NCI-H2081 (cell line): ENCODE measurements at places on chromosomes 12 and 14.

DNA sequence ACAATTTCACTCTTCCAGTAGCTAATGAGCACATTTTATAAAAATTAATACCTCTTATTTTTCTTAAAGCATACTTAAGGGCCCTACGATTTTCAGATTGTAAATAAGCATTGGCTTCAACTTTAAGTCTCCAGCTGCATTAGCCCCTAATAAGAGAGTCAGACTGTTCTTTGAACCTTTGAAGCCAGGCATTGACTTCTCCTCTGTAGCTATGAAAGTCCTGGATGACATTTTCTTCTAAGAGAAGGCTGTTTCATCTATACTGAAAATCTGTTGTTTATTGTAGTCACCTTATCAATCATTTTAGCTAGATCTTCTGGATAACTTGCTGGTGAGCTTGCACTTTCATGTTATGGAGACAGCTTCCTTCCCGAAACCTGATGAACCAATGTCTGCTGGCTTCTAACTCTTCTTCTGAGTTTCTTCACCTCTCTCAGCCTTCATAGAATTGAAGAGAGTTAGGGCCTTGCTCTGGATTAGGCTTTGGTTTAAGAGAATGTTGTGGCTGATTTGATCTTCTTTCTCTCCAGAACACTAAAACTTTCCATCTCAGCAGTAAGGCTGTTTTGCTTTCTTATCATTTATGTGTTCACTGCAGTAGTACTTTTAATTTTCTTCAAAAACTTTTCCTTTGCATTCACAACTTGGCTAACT lies 377.1 kb upstream of the RGS6 start:
- DNase-seq, result no peak

DNA sequence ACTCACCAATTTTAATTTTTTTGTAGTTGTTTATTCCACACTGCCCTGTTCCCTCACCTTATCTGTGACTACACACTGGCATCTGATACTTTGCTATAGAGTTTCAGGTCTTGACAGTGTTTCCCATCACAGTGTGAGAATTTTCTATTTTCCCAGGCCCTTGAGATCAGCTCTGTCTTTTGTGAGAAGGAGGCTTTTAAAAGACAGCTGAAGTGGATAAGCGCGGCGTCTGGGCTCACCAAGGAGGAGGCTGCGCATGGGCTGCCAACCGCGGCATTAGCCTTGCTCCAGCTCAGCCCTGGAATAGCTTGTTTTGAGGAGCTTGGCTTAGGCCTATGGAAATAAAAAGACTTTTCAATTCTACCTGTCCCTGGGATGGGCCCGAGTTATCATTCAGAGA lies 181.3 kb downstream of the RMST start:
- no peak for DNase-seq

GRCh38 chr14:73977896-73978295 lies 27.8 kb downstream of the COQ6 start:
- no peak for DNase-seq

- DNase-seq, result peak; percentile 66
These were observed 116.7 kb downstream of the LMNTD1 start for GRCh38 chr12:25436206-25437030.

GRCh38 chr14:104678346-104678745 lies 11.1 kb upstream of the INF2 start:
- DNase-seq, result no peak

- DNase-seq, result no peak
These were observed 26.3 kb downstream of the ETFBKMT start for GRCh38 chr12:31685801-31686200.

GRCh38 chr12:77124767-77125166 lies 59.4 kb upstream of the E2F7 start:
- no peak for DNase-seq

GRCh38 chr12:82883394-82884355 lies 197.0 kb downstream of the TMTC2 start:
- no peak for DNase-seq

DNA sequence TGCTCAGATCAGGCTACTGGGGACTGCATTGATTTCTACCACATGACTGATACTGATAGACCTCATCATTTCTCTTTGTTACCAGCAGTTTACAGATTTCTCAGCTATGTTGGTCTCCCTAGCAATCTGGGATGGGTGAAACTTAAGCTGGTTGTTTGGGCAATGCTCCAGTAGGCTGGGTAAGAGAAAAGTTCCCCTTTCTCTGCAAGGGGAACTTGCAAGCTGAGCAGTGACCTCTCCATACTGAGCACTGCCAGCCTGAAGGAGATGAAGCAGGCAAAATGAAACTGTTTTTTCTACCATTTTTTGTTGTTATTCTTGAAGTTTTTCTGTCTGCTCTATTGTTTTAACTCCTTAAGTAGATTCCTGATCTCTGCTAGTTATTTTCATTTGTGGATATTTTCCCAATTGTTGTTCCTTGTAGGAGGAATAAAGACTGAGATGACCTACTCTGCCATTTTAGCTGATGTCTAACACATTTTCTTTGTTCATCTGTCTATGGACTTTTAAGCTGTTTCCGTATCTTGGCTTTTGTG lies 1.3 kb upstream of the OR4M1 start:
- no peak for DNase-seq

DNA sequence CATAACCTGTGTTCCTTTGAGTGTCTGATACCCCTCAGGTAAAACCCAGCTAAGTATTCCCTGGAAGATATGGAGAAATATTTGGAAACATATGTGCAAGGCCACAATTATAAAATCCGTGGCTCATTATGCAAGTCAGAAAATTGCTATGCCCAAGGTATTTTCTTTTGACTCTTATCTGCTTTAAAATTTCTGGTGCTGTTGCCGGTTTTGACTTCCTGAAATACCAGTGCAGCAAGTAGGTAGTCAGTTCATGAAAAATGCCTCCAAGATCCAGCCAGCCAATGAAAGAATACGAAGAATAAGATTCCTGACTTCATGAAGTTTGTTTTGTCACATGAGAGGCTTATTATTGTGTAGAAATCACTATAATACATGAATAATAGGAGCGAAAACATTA lies 20.2 kb upstream of the FUT8 start:
- DNase-seq, result no peak

DNA sequence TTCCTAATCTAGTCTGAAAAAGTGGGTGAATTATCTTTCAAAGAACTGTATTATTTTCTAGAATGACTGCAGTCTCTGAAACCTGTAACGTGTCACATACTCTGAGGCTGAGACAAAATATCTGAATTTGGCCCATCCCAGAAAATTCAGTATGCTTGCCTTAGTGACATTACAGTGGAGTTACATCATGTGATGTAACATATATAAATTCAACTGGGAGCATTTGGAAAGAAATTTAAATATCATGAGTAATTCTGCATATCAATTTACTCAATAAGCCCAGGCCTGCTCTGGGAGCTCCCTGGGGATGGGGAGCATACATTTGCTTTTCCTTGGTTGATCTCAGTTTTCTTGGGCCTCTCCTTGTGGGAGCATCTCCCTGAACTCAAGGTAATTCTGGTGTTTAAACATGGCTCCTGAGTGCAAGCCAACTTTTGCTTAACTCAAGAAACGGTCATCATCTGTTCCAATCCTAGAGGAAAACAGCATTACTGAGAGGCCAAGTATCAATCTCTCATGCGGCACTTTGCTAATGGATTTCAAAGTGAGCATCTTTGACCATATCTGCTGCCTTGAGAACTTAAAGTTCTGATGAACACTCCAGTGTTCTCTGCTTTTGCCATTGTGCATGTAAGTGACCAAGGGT lies 54.4 kb downstream of the AKAP6 start:
- DNase-seq, result no peak

- DNase-seq, result no peak
These were observed 41.2 kb upstream of the MEG3 start for GRCh38 chr14:100784523-100785337.

- DNase-seq, result no peak
These were observed 14.4 kb upstream of the ATF1 start for GRCh38 chr12:50749459-50749882.

- no peak for DNase-seq
These were observed 1154.5 kb downstream of the AACS start for GRCh38 chr12:126219654-126220279.
